Type B pancreatic cell (in vitro differentiated cells): ENCODE measurements at places on chromosomes 3 and 15. TPM values are rescaled to one million over a fixed set of nuclear protein-coding genes. Genes with fewer than 3 reads are reported as not detected.

DNA sequence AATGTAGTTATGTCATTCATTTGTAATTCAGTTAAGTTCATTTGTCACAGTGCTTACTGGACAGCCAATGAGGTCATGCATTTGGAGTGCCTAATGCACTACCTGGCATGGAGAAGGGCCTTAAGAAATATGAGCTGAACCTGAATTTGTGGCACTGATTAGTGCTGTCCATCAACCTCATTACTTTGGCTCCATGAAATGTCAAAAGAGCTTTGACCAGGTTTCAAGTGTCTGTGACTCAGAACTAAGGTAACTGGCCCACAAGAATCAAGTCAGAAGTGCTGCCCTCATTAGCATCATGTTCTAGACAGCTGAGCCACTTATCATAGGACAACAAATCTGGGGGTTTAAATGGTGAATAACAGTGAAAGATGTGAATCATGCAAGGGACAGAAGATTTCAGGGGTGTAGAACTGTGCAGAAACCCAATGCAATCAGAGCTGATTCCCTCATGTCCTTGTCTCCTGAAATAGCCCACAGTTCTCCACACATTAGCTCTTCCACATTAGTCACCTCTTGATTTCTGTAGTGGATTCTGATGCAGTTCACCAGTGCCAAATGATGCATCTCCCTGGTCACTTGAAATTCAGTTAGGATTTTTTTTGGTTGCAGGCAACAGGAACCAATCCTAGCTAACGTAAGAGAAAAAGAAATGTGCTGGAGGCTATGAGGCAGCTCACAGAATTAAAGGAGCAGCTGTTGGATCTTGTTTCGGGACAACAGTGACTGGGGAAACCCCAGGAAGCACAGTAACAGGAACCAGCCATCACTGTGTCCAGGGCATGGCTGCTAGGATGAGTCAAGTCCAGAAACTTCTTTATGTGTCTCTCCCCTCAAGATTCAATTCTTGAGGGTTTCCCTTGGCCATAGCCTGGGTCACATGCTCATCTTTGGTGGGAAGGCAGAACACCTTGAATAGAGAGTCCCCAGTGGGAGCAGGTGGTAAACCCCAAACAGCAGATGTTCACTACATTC lies 38.7 kb downstream of the CHST2 start:
- H3K4me1 ChIP-seq: peaks cover 7% of the 10 kb centered on the region
- no peak for DNase-seq
- H3K36me3 ChIP-seq: no peaks in the 10 kb centered on the region
- no peak overlapping the region for H3K27ac ChIP-seq
- H3K27me3 ChIP-seq: peaks cover 7% of the 10 kb centered on the region

- no peaks in the 10 kb centered on the region for H3K27me3 ChIP-seq
- no peak for DNase-seq
- H3K4me3 ChIP-seq: peak overlapping the region; percentile 52
- no peaks in the 10 kb centered on the region for H3K36me3 ChIP-seq
Observed at GRCh38 chr15:45458746-45459403, 63.7 kb downstream of the SLC30A4 start.

- no peak for DNase-seq
- no peaks in the 10 kb centered on the region for H3K36me3 ChIP-seq
- peaks cover 22% of the 10 kb centered on the region for H3K4me1 ChIP-seq
- H3K27ac ChIP-seq: no peak overlapping the region
Observed at GRCh38 chr3:107430996-107431245, 53.7 kb downstream of the CCDC54 start.

THBS1 gene
- total RNA-seq: 51.7 and 137 TPM in 2 replicates

STAC gene
- total RNA-seq: 3.5 and 4.9 TPM in 2 replicates

IGSF11 gene
- total RNA-seq: 2.3 and 2.4 TPM in 2 replicates
